ENCODE measurements at places on chromosomes 6 and 20.
A peak's percentile ranks its signal among the peaks of the same experiment; 100 is the strongest.

GRCh38 chr6:98041921-98042320, 758.9 kb upstream of the MMS22L start:
- H3K27me3 ChIP-seq: peaks cover 3% of the 10 kb centered on the region
- no peaks in the 10 kb centered on the region for H3K36me3 ChIP-seq
- H3K4me1 ChIP-seq: peaks cover 80% of the 10 kb centered on the region
- H3K27ac ChIP-seq: peak overlapping the region; percentile 84
- DNase-seq: no peak
- H3K4me3 ChIP-seq: peak overlapping the region; percentile 16

DNA sequence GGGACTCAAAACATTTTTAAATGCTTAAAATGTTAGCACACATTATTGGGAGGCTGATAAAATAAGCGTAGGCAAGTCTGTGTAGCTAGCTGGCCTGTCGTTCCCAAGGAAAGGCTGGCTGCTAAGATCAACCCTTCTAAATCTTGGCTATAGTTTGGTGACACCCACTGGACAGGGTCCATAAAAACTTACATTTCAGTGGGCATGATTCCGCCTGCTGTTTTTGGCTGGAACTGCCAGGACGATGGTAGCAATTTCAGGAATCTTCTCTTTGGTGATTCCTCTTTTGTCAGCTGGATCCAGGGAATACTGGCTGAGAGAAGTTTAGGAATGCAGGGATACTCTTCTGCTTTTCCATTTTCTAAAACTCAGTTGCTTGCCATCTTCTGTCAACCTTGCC, 162.2 kb downstream of the NKAIN2 start:
- H3K36me3 ChIP-seq: no peaks in the 10 kb centered on the region
- no peaks in the 10 kb centered on the region for H3K27me3 ChIP-seq
- H3K27ac ChIP-seq: no peak overlapping the region

DNA sequence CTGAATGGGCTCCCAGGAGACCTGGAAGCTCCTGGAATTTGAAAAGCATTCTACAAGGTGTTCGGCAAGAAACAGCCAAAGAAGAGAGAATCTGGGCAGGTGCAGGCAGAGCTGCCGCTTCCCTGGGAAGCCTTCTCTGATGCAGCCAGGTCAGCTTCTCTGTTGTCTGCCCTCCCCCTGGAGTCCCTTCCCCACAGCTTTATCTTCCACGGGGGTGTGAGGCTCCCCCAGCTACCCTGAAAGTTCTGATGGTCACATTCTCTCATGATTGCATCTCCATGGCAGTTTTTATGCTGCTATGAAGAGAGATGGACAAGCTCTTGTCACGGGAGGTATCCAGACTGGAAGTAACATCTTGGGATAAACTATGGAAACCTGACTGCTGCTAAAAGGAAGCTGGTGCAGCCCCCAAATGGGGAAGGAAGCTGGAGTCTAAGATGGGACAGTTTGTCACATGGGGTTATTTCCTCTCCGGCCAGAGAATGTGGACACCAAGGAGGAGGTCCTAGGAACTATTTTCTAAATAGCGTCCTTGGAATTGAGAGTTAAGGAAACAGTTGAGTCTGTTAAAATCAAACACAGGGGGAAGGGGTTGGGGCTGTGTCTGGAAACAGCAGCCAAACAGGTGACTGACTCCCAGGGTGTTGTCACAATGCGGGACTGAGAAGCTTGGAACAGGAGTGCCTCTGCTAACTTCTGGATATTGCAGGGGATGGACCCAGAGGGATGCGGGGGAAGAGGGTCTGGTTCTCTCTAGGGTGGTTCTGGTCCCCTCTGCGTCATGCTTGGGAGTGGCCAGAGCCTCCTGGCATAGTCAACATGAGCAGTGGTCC, 91.1 kb downstream of the ASXL1 start:
- peaks cover 4% of the 10 kb centered on the region for H3K36me3 ChIP-seq
- peak overlapping the region; percentile 25 for H3K27ac ChIP-seq
- H3K4me1 ChIP-seq: peaks cover 42% of the 10 kb centered on the region
- peaks cover 25% of the 10 kb centered on the region for H3K27me3 ChIP-seq

- H3K4me1 ChIP-seq: peaks cover 3% of the 10 kb centered on the region
- H3K36me3 ChIP-seq: no peaks in the 10 kb centered on the region
- H3K27ac ChIP-seq: no peak overlapping the region
- no peak for DNase-seq
- H3K27me3 ChIP-seq: peaks cover 1% of the 10 kb centered on the region
Measured at GRCh38 chr6:44653761-44654218, 266.3 kb downstream of the CDC5L start.

- H3K27ac ChIP-seq: no peak overlapping the region
- no peak overlapping the region for H3K4me3 ChIP-seq
- H3K4me1 ChIP-seq: peaks cover 24% of the 10 kb centered on the region
Measured at GRCh38 chr6:22069306-22069800, 227.5 kb downstream of the PRL start.

GRCh38 chr20:61166324-61166723, 85.7 kb upstream of the CDH4 start:
- no peak overlapping the region for H3K27ac ChIP-seq
- H3K4me3 ChIP-seq: no peak overlapping the region

DNA sequence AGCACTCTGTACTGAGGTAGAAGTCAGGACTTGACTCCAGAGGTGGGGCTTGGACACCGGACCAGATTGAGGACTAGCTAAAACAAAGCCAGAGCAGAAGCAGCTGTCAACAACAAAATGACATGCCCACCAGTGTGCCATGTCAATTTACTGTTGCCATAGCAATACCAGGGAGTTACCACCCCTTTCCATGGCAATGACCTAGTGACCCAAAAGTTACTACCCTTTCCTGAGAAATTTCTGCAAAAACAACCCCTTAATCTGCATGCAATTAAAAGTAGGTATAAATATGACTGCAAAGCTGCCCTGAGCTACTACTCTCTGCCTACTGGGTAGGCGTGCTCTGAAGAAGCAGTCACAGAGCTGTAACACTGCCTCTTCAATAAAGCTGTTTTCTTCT, 21.0 kb downstream of the MAP3K5 start:
- peaks cover 2% of the 10 kb centered on the region for H3K4me1 ChIP-seq
- no peak overlapping the region for H3K27ac ChIP-seq
- no peak overlapping the region for H3K4me3 ChIP-seq

- no peaks in the 10 kb centered on the region for H3K36me3 ChIP-seq
- no peak for DNase-seq
- H3K4me3 ChIP-seq: no peak overlapping the region
- H3K4me1 ChIP-seq: no peaks in the 10 kb centered on the region
- H3K27ac ChIP-seq: no peak overlapping the region
Measured at GRCh38 chr6:146287691-146288369, 255.8 kb upstream of the RAB32 start.

- H3K4me1 ChIP-seq: no peaks in the 10 kb centered on the region
- no peak overlapping the region for H3K27ac ChIP-seq
Measured at GRCh38 chr6:6820641-6821238, 232.2 kb downstream of the LY86 start.

- H3K4me3 ChIP-seq: no peak overlapping the region
- H3K4me1 ChIP-seq: peaks cover 4% of the 10 kb centered on the region
- no peaks in the 10 kb centered on the region for H3K36me3 ChIP-seq
- DNase-seq: peak; percentile 32
- no peaks in the 10 kb centered on the region for H3K27me3 ChIP-seq
Measured at GRCh38 chr6:122869437-122870024, 80.5 kb downstream of the SMPDL3A start.

DNA sequence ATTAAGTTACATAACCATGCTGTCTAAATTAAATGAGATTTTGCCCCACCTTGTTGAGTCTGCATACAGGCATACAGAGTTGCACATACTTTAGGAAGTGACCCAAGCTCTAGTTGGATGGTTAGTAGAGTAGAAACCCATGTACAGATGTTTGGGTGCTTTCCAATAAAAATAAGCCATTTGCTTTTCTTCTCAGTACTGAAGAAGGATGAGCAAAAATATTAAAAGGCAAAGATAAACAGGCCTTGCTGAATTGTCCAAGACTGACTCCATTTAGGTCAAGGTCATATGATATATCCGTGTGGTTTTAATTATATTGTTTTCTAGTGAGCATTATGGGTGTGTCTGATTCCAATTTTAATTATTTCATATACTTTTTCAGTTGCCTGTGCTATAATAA, 589.4 kb downstream of the RFPL4B start:
- no peak overlapping the region for H3K4me3 ChIP-seq
- no peak for DNase-seq
- no peak overlapping the region for H3K27ac ChIP-seq
- H3K4me1 ChIP-seq: no peaks in the 10 kb centered on the region

Measured in glutamatergic neuron (in vitro differentiated cells).